ENCODE measurements at places on chromosomes 16 and 17.

DNA sequence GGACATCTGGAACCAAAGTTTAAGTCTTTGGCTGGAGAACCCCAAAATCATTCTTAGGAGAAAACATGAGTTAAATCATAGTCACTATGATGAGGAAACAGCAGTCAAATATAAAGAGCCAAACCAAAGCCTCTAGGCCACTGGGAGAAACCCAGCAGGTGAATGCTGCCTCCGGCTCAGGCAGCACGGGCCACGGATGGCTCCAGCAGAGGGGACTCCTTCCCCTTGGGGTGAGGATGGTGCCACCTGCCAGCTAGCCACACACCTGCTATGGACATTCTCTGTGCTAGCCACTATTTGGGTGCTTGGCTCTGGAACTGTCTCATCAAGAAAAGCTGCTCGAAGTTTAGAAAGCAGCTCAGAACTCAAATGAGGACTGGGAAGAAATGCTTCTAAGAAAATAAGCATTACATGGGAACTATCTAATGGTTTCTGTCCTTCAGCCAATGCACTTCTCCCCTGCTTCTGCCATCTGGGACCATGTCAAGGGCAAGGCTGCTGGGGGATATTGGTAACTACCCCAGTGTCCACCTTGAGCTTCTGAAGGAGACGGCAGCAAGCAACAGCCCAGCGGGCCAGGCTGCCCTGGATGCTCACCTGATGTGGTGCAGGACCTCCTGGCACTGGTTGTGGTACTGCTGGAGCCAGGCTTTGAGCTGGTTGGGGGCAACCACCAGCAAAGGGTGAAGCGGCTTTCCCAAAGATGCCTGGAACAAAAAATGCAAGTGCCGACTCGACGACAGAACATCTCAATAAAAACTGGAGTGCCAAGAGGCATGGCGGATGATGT, 22.5 kb downstream of the ELAC2 start:
- DNase-seq = no peak

GRCh38 chr17:83192161-83192788, 112.9 kb downstream of the METRNL start:
- peak; percentile 31 for DNase-seq

GRCh38 chr17:1413281-1413791, 13.3 kb upstream of the YWHAE start:
- peak; percentile 80 for DNase-seq

GRCh38 chr16:12377497-12377896, 401.0 kb downstream of the SNX29 start:
- no peak for DNase-seq

DNA sequence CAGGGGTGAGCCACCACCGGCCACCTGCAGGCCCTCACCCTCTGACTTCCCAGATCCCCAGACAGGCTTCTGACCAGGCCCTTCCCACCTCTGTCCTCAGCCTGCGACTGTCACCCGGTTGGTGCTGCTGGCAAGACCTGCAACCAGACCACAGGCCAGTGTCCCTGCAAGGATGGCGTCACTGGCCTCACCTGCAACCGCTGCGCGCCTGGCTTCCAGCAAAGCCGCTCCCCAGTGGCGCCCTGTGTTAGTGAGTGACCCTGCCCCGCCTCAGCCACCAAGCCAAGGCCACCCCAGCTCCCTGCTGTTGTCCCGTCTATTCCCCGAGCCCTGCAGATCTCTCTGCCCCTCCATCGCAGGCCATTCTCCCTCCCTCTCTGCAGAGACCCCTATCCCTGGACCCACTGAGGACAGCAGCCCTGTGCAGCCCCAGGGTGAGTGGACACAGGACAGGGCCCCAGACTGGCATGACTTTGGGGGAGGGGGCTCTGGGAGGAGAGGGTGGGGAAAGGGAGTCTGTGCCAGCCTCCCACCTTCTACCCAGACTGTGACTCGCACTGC, 1.9 kb downstream of the NTN3 start:
- DNase-seq = no peak

DNA sequence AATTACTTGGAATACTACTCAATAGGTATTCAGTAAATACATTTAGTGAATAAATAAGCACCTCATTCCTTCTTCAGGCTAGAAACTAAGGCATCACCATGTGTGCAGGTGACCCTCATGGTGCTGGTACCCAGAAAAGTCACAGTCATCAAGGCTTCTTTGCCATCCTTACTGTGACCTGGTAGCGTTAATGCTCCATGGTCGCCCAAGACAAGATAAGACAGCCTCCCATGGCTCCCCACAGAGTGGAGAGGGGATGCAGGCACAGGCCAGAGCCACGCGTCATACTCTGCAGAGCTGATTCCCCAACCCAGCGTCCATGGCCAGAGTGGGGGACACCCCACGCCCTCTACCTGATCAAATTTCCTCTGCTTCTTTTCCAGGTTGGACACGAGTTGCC, 73.8 kb downstream of the NDE1 start:
- no peak for DNase-seq

DNA sequence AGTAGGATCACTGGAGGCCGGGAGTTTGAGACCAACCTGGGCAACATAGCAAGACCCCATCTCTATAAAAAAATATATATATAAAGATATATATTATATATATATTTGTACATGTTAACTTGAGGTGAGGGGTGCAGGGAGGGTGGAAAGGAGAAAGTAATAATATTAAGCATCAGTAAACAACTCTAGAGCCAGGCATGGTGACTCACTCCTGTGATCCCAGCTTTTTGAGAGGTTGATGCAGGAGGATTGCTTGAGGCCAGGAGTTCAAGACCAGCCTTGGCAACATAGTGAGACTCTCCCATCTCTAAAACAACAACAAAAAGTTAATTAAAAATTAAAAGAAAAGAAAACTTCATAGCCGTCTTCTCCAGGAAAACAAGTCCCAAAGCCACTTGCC, 61.7 kb upstream of the SMURF2 start:
- no peak for DNase-seq

GRCh38 chr16:13049688-13050087, 148.3 kb downstream of the SHISA9 start:
- DNase-seq = no peak

DNA sequence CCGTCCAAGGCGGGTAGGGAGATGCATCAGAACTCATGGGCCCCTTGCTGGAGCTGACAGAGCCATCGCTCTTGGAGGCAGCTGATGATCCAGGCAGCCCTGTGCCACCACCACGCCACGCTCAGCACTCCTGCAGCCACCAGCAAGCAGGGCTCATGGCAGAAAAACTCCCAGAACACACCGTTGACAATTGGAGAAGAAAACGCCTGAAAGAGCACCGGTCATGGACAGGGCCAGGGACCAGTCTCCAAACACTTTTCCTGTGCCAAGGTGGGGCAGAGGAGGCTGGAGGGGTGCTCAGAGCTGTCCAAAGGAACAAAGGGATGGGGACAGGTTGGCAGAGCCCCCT, 132.2 kb downstream of the FOXL1 start:
- no peak for DNase-seq

- DNase-seq = no peak
Measured at GRCh38 chr16:11977376-11978041, 975 bp downstream of the SNX29 start.

- DNase-seq = peak; percentile 89
Measured at GRCh38 chr16:88602091-88602490, 31.9 kb downstream of the ZC3H18 start.

GRCh38 chr17:4588391-4588790, 4.1 kb downstream of the SMTNL2 start:
- DNase-seq = no peak

DNA sequence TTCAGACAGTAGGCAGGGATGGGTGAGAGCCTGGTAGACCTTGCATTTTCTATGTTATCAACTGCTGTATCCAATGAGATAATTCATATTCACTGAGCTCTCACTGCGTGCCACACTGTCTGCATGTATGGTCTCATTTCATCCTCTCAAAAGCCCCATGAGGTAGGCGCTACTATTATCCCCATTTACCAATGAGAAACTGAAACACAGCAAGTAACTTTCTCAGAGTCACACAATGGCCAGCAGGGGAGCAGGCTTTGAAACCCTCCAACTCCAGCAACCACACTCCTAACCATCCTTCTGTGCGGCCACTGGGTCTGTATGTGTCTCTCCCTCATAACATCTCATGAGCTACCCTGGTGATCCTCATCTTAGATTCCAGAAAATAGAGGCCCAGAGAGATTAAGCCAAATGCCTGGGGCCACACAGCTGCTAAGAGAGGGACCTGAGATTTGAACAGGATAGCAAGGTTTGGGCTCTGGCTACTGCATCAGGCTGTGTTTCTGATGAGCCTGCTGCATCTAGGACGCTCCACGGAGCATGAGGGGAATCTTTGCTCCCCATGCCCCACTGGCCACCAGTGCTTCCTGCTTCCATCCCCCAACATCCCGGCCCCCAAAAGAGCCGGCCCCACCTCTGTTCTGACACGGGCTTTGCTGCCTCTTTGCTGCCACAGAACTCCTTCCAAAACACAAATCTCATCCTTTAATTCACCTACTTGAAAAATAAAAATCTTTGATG, 3.2 kb downstream of the CCR7 start:
- no peak for DNase-seq

DNA sequence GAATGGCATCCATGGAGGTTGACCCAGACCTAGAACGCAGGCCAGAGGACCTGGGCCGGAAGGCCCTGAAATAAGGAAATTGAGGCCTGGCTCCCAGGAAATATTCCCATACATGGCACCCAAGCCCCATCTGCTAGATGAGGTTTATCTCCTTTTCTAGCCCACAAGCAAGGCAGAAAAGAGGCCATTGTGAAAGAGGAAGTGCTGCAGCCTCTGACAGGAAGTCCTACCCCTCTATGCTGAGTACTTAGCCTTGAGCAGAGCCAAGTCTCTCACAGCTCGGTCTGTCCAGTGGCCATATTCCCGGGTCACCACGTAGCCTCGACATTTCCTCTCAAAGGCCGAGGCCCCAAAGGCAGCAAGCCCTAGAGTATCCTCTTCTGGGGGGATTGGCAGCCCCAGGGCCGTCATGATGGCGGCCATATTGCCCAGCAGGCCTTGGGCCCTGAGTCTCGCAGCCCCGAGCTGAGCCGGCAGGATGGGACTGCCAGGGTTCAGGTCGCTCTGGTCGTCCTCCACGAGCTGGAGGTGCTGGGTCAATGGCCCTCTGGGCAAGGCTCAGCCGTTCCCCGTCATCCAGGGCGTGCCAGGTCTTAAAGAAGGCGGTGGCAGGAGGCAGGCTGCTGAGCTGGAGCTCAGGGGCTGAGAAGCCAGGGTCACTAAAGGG, 7.8 kb downstream of the CTF1 start:
- DNase-seq = no peak

DNA sequence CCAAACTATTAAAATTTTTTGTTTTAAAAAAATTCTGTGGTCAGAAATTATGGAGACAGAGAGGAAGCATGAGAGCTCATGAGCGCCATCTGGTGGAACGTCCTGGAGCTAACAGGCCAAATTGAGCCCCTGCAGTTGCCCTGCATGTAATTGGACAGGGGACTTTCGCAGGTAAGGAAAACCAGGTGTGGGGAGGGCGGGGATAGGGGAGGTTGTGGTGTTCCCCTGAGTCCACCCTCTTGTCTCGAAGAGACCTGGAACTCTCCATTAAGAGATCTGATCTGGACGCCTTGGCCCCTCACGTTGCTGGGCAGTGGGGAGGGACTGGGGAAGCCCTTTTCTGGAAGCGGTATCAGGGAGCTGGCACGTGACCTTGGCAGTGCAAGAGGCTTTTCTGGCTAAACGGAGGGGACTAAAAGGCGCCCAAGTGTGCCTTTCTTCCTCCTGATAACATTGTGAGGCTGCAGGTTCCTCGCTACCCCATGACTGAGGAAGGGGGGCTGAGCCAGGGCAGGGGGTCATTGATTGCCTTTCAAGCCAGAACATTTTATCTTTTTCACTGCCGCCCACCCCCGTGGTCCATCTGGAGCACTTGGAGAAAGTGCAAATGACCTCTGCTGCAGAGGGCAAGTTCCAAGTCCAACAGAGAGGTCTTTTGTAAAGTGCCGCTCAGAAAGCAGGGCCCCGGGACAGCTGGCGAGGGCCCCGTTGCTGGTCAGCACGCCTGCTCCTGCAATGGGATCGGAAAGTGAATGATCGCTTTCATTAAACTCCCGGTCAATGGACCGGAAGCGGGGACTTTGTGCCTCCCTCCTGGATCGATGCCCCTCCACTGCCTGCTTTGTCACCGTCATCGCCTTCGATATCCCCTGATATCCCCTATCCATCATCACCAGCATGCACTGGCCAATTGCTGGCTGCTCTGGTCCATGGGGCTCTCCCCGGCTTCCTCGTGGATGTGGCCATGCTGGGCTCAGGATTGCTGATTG, 18.4 kb downstream of the PDILT start:
- peak; percentile 57 for DNase-seq

GRCh38 chr16:84552135-84552534, 47.7 kb upstream of the MEAK7 start:
- no peak for DNase-seq

DNA sequence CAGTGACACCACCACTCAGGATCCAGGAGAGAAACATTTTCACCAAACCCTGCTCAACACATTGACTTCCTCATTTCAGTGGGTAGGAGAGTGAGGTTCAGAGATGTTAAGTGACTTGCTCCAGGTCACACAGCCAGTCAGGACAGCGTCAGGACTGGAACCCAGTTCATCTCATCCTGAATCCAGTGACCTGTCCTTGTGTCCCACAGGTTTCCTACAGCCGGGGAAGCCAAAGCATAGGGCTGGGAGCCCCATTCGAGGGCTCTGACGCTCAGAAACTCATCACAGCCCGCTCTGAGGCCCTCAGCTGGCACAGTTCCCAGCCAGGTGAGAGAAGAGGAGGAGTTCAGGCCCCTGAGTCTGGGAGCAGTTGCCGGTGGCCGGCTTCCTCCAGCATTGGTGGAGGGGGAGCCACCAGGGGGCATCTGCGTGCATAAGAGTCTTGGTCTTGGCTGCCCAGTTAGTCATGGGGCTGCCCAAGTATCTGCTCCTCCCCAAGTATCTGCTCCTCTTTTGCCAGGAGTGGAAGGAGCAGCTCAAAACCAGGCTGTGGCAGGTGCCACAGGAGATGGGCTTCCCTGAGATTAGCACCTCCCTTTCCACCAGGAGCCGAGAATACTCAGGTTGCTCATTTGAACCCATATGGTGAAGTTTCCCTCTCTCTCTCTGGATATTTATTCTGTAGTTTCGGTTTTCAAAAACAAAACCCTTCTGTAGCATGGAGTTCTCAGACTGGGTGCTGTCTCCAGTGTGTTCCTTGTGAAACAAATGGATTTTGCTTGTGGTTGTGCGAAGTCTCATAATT, 56.0 kb downstream of the TNFRSF13B start:
- DNase-seq = peak; percentile 27

- DNase-seq = peak; percentile 59
Measured at GRCh38 chr17:77214743-77215142, 74.0 kb downstream of the SEC14L1 start.

- DNase-seq = no peak
Measured at GRCh38 chr17:76855105-76855504, 13.1 kb upstream of the MGAT5B start.

- no peak for DNase-seq
Measured at GRCh38 chr17:73017658-73018057, 74.8 kb downstream of the SLC39A11 start.

Data from upper lobe of left lung (tissue), 6 donors.